ENCODE measurements at places on chromosomes 16 and 17.

GRCh38 chr17:58380207-58381123 is 28.5 kb upstream of the SUPT4H1 start:
- DNase-seq: no peak

GRCh38 chr16:50284131-50284911 is 18.0 kb downstream of the ADCY7 start:
- DNase-seq: no peak

- no peak for DNase-seq
Measured at GRCh38 chr16:87483481-87483880, 9.3 kb downstream of the ZCCHC14 start.

DNA sequence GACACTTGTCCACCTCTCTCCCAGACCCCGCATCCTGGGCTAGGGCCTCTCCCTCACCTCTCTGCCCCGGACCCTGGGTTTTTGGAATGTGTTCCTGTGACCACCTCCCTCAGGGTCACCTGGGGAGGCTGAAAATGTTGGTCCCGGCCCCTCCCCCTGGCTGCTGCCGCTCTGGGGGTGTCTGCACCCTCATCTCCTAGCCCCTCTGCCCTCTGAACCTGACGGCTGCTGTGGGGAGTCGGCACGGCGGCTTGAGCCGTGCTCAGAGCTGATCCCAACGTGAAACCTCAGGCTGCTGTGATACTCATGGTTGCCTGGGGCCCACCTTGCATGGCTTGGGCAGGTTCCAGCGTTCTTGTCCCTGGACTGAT is 42.8 kb downstream of the ADCY7 start:
- DNase-seq: no peak

DNA sequence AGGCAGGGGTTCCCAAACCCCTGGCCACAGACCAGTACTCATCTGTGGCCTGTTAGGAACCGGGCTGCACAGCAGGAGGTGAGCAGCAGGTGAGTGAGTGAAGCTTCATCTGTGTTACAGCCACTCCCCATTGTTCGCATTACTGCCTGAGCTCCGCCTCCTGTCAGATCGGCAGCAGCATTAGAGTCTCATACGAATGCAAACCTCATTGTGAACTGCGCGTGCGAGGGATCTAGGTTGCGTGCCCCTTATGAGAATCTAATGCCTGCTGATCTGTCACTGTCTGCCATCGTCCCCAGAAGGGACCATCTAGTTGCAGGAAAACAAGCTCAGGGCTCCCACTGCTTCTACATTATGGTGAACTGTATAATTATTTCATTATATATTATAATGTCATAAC is 25.1 kb upstream of the RMI2 start:
- no peak for DNase-seq

- no peak for DNase-seq
Measured at GRCh38 chr16:49688036-49688697, 167.7 kb downstream of the ZNF423 start.

DNA sequence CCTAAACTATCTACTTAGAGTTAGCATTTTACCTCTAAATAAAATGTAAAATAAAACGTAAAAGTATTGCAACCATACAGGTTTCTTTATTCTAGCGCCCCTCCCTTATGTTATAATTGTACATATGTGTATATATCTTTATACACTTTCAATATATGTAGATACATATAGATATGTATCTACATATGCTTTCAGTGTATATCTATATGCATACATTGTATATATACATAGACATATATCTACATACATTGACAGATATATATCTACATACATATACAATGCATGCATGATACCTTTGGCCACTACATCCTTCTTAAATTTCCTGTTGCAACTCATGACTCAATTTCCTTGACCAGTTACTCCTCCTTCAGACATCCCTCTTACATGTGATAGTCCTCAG is 16.7 kb downstream of the BPTF start:
- DNase-seq: no peak

DNA sequence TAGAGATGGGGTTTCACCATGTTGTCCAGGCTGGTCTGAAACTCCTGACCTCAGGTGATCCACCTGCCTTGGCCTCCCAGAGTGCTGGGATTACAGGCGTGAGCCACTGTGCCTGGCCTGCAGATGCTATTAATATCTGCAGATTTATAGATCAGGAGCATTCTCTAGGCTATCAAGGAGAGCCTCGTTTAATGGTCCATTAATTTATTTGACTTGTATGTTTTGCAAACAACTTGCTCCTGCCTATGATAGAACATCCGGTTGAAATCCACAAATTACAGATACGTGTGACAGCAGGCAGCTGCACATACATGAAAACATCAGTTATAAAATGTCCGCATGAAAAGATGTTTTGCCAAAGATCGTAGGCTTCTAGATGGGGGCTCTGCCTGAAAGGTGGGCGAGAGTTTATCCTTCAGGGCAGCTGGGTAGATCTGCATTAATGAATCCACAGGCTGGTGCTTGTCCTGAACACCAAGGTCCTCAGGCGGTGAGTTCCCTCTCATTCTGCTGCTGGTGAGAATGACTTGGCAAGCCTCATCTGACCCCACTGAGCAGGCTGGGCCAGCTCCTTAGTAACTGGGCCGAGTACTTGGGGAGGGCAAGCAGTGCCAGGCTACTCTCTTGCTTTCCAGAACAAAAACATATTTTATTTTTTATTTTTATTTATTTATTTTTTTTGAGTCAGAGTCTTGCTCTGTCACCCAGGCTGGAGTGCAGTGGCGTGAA is 37.1 kb upstream of the MGAT5B start:
- DNase-seq: no peak

GRCh38 chr16:5508371-5508770 is 410.8 kb upstream of the EEF2KMT start:
- DNase-seq: no peak

- no peak for DNase-seq
Measured at GRCh38 chr17:15454346-15454745, 13.1 kb downstream of the CDRT4 start.

GRCh38 chr16:74846714-74847113 is 72.1 kb upstream of the FA2H start:
- DNase-seq: no peak

GRCh38 chr17:21031756-21032396 is 10.9 kb downstream of the USP22 start:
- DNase-seq: no peak

- DNase-seq: no peak
Measured at GRCh38 chr17:29562615-29563014, 4.2 kb downstream of the ABHD15 start.

GRCh38 chr16:2853531-2854073 is 4.4 kb downstream of the PRSS22 start:
- no peak for DNase-seq

DNA sequence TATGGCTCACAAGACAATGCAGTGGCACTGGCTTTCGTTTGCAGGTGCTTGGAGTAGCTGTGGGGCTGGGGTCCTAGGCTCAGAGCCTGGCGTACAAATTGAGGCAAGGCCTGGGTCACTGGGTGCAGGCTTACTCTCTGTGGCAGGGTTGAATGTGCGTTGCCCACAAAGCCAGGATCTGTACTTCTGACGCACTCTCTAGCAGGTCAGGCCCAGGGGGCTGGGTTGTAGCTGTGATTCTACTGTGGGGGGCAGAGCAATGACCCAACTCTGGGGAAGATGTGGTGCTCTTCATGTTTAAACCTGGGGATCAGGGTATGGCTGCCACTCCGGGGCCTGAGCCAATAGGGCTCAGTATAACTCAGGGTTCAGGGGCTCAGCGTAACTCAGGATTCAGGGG is 6.4 kb upstream of the PRSS21 start:
- DNase-seq: no peak

- DNase-seq: no peak
Measured at GRCh38 chr16:68022278-68022727, 729 bp downstream of the DDX28 start.

DNA sequence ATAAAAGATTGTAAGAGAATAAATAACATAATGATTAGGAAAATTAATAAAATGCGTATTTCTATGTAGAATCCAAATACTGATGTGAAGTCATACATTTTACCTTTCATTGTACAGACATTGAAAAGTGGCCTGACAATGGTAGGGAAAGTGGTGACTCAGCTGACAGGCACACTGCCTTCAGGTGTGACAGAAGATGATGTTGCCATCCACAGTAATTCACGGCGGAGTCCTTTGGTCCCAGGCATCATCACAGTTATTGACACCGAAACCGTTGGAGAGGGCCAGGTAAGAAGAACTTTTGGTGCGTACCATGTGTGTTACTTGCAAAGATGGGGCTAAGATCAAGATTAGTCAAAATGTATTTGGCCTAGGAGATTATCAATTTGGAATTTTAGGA is 232.8 kb downstream of the BCAS3 start:
- DNase-seq: no peak

All from stimulated activated CD8-positive, alpha-beta memory T cell treated with anti-CD3 and anti-CD28 coated beads, Interleukin-4, amount 100 ng/mL, for 1 hour (primary cell).